ENCODE measurements at places on chromosomes 3 and 15. TPM values are rescaled to one million over a fixed set of nuclear protein-coding genes. Genes with fewer than 3 reads are reported as not detected.

The TLR9 gene
- 0.04 TPM for polyA plus RNA-seq

The DAPK2 gene
- polyA plus RNA-seq, result 41.1 TPM

The CCR8 gene
- polyA plus RNA-seq, result not detected

The MCF2L2 gene
- 0.38 TPM for polyA plus RNA-seq

The GOLGA6D gene
- 0.10 TPM for polyA plus RNA-seq

The ADGRG7 gene
- polyA plus RNA-seq, result not detected

The CCR1 gene
- polyA plus RNA-seq, result 0.47 TPM

The CFAP161 gene
- not detected for polyA plus RNA-seq

The TGM4 gene
- polyA plus RNA-seq, result not detected

The SLC2A2 gene
- polyA plus RNA-seq, result not detected

The ATP8B4 gene
- polyA plus RNA-seq, result 0.29 TPM

The TRAT1 gene
- polyA plus RNA-seq, result not detected

The FNDC3B gene
- polyA plus RNA-seq, result 30.8 TPM

The FSTL1 gene
- 24.2 TPM for polyA plus RNA-seq

The GOLGA8J gene
- polyA plus RNA-seq, result not detected

The TTLL13 gene
- 0.05 TPM for polyA plus RNA-seq

The UBR1 gene
- polyA plus RNA-seq, result 5.4 TPM

The ALS2CL gene
- polyA plus RNA-seq, result 5.2 TPM

The C3orf22 gene
- not detected for polyA plus RNA-seq

The GABRR3 gene
- polyA plus RNA-seq, result 0.10 TPM

The SLC28A2 gene
- not detected for polyA plus RNA-seq

The TRH gene
- polyA plus RNA-seq, result not detected

The BFSP2 gene
- polyA plus RNA-seq, result not detected

The LRTM1 gene
- polyA plus RNA-seq, result not detected

The EXD1 gene
- not detected for polyA plus RNA-seq

The SYNPR gene
- polyA plus RNA-seq, result not detected

The NSUN3 gene
- polyA plus RNA-seq, result 2.0 TPM

The PLSCR2 gene
- not detected for polyA plus RNA-seq

The TTC23 gene
- polyA plus RNA-seq, result 2.1 TPM

The SEMA6D gene
- 2.5 TPM for polyA plus RNA-seq

The UROC1 gene
- polyA plus RNA-seq, result not detected

The ALDH1L1 gene
- polyA plus RNA-seq, result 12.9 TPM

The KLHL40 gene
- polyA plus RNA-seq, result 822 TPM

The CCDC39 gene
- polyA plus RNA-seq, result 0.03 TPM

The EPHA3 gene
- polyA plus RNA-seq, result 0.20 TPM

The PPM1L gene
- polyA plus RNA-seq, result 41.7 TPM

The DZIP1L gene
- 0.73 TPM for polyA plus RNA-seq

The SRGAP3 gene
- 0.77 TPM for polyA plus RNA-seq
